ENCODE measurements at places on chromosomes 1 and 21. TPM values are rescaled to one million over a fixed set of nuclear protein-coding genes. Genes with fewer than 3 reads are reported as not detected.
A peak's percentile ranks its signal among the peaks of the same experiment; 100 is the strongest.

The SH3BGR gene
- 4.3 TPM for polyA plus RNA-seq

The MAP3K21 gene
- polyA plus RNA-seq: 36.6 TPM

The SNIP1 gene
- polyA plus RNA-seq: 13.8 TPM

The AVPR1B gene
- 0.85 TPM for polyA plus RNA-seq

The AQP10 gene
- polyA plus RNA-seq: 0.13 TPM

The TAL1 gene
- 4.4 TPM for polyA plus RNA-seq

The JAM2 gene
- 14.1 TPM for polyA plus RNA-seq

The CFH gene
- polyA plus RNA-seq: 34.4 TPM

The NUP133 gene
- 52.0 TPM for polyA plus RNA-seq

The ALPL gene
- 40.2 TPM for polyA plus RNA-seq

The OLIG2 gene
- polyA plus RNA-seq: not detected

The CHIT1 gene
- 0.10 TPM for polyA plus RNA-seq

The LDLRAD1 gene
- not detected for polyA plus RNA-seq

The NHLH1 gene
- polyA plus RNA-seq: 0.22 TPM

The PKP1 gene
- 0.10 TPM for polyA plus RNA-seq

The DENND2D gene
- 18.9 TPM for polyA plus RNA-seq

DNA sequence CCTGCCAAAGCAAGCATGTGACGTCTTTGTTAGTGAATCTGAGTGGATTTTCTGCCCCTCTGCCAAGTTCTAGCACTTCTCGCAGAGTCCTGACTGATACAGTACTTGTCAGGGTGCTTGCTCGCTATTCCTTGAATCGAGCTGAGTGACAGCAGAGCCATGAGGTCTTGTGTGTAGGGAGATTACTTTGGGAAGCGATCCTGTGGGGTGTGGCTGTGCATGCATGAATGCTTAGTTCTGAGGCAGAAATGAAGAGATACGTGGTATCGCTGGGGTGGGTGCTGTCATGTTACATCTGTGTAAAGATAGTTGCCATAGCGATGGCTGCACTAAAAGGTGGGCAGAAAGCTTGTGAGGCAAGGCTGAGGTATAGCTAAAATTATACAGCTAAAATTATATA, 19.3 kb upstream of the DNAJC28 start:
- DNase-seq: no peak

- DNase-seq: no peak
Measured at GRCh38 chr1:226635456-226635941, 86.9 kb downstream of the STUM start.

DNA sequence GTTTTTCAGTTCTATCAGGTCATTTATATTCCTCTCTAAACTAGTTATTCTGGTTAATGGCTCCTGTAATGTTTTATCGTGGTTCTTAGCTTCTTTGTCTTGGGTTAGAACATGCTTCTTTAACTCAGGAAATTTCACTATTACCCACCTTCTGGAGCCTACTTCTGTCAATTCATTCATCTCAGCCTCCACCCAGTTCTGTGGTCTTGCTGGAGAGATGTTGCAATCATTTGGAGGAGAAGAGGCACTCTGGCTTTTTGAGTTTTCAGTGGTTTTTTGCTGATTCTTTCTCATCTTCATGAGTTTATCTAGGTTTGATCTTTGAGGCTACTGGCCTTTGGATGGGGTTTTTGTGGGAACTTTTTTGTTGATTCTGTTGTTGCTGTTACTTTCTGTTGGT, 213.0 kb downstream of the BRINP2 start:
- no peak for DNase-seq

DNA sequence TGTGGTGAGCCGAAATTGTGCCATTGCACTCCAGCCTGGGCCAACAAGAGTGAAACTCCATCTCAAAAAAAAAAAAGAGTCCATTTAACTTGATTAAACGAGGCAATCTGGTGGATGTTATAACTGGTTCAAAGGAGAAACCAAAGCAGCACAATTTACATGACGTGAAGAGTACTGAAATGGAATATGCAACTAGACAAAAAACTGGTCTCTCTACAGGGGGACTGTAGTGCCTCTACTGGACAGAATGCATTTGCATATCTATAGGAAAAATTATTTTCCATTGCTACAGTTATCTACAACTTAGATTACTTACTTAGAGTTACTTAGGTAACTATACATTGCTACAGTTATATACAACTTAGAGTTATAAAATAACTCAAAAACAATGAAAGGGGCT, 2.7 kb upstream of the CAPN2 start:
- no peak for DNase-seq

- no peak for DNase-seq
Measured at GRCh38 chr1:163083690-163084089, 14.5 kb downstream of the RGS4 start.

DNA sequence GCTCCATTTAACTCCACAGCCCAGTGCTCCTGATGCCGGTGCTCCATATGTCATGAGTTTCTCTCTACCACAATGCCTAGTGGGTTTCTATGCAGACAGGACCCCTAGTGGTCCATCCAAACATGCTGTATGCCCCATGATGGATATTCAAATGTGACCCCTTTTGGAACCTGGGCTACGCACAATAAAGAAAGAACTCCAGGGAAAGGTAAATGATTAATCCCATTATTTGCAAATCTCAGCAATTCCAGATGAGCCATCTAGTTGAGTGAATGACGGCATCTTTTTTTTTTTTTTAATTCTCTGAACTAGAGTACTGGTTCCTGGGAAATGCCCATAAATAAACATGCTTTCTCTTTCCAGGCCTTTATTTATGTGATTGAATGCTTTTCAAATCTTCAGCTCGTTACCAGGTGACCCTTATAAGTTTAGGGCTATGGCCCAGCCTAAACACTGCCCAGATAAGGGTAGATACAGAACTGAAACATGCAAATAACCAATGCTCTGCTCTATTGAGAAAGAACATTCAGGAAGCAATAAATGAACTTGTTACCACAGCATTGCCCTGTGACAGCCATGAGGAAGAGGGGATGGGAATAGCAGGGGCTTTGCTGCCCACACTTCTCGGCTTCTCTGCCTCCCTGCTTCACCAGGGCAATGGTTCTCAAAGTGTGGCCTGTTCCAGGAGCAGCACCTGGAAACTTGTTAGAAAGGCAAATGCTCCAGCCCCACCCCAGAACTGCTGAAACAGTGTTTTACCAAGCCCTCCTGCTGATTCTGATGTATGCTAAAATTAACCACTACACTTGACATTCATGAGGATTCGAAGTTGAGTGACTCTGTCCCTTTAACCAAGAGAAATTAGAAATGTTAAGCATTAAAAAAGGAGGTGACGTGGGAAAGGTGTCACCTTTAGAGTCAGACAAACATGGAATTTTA, 151.7 kb downstream of the SEC16B start:
- DNase-seq: no peak

DNA sequence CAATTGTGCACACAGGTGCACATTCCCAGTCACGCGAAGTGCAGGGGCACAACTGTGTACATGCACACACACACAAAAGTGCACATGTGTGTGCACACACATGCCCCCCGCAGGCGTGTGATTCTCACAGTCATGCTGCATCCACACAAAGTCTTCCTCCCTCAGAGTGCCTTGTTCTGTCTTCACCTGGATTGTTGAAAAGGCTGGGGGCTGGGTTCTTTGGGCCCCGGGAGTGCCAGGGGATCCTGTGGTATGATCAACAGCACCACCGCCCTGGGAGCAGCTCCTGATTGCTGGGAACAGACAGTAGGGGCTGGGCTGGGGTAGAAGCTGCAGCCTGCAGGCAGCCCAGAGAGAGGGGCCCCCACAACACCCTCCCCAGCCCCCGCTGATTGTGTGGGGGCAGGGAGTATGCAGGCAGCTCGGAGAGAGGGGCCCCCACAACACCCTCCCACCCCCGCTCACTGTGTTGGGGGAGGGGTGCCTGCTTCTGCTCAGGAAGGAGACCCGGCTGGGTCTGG, 3.4 kb downstream of the COL18A1 start:
- DNase-seq: no peak

DNA sequence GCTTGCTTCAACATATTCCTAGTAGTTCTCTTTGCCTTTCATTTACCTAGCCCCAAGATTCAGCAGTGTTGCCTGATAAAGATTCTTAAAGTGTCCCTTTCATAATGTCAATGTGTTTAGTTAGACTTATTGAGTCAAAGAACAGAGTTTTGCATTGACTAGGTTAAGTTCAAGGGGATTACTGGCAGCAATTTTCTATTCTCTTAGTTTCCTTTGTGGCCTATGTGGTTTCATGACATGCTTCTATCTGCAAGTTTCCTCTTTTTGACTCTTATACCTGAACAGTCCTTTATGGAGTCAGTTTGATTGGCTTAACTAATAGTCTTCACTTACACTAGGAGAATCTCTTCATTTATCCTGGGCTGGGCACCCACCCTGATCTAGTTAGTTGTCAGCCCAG, 151.3 kb downstream of the ADGRL4 start:
- no peak for DNase-seq

GRCh38 chr1:22914633-22915217, 57.9 kb downstream of the LACTBL1 start:
- no peak for DNase-seq

- no peak for DNase-seq
Measured at GRCh38 chr1:18077657-18078215, 29.9 kb upstream of the IGSF21 start.

DNA sequence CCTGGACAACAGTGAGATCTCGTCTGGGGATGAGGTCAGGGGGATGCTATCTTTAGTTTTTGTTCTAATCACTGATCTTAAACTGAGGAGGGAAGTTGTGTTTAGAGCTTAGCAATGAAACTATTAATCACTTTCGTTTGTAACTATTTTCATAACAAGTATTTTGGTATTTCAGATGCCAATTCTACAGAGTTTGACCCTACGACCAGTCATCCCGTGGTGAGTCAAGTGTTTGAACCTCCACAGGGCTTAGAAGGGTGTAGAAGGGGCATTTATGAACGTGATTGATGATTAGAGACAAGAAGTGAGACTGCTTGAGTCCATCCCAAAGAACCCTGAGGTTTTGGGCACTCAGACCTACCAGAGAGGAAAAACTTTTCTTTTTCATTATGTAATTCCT, 15.6 kb downstream of the SLFNL1 start:
- no peak for DNase-seq

GRCh38 chr1:67162954-67163353, 3.3 kb upstream of the IL23R start:
- DNase-seq: no peak

GRCh38 chr1:150162862-150163706, 13.4 kb downstream of the PLEKHO1 start:
- peak; percentile 94 for DNase-seq

DNA sequence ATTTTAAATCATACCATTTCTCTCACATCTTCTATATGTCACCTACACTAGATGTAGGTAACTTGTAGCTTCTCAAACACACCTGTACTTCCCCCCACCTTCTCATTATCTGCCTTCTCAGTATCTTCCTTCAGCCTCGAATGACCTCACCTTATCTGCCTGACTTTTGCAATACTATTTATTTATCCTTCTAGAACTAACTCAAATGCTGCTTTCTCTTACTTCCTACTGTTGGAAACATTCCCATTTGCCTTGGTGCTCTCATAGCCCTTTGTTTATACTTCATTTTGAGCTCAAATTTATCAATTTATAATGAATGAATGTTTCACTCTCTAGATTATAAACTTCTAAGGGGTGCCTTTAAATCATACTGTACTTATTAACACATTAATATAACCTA, 50.4 kb upstream of the KIAA1614 start:
- DNase-seq: no peak

- DNase-seq: no peak
Measured at GRCh38 chr1:45787905-45788304, 15.5 kb upstream of the MAST2 start.

GRCh38 chr1:942864-943533, 16.1 kb downstream of the NOC2L start:
- DNase-seq: no peak

GRCh38 chr1:94031591-94031990, 89.4 kb downstream of the ABCA4 start:
- no peak for DNase-seq

- DNase-seq: no peak
Measured at GRCh38 chr21:39479814-39480182, 28.0 kb downstream of the SH3BGR start.

GRCh38 chr1:218351391-218352074, 6.4 kb downstream of the TGFB2 start:
- DNase-seq: no peak

DNA sequence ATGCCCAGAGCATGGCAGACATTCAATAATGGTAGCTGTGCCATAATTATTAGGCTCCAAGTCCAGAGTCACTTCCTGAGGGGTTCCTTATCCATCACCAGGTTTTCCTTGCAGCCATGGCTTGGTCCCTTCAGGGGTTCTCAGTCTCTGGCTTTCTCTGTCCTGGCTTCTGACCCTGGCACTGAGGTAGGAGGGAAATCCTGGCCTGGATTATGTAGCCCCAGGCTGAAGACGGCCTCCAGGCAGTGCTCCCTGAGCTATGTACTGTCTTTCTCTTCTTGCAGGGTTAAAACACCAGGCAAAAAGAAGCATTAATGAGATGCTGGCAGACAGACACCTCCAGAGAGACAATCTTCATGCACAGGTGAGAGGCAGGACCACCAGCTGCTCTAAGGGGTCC, 9.5 kb upstream of the PADI3 start:
- peak; percentile 87 for DNase-seq

GRCh38 chr1:2492091-2492490, 16.0 kb downstream of the PLCH2 start:
- no peak for DNase-seq

DNA sequence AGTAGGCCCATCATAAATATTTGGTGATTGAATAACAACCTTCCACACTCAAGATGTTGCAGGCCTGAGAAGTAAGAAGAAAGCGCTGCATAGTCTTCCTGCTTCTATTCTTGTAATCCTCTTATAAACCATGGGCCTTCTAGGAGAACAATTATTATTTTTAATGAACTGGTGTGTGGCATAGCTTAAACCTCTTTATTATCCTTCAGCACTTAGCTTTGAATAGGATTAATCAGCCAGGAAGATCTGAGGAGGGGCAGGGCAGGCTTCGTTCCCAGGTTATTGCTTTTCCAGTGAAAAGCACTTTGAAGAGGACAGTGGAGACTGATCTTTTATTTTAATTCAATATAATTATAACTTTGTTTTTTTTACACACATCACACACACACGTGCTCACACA, 42.3 kb downstream of the KIF26B start:
- no peak for DNase-seq

- DNase-seq: no peak
Measured at GRCh38 chr1:109610609-109611307, 8.7 kb downstream of the GNAT2 start.

DNA sequence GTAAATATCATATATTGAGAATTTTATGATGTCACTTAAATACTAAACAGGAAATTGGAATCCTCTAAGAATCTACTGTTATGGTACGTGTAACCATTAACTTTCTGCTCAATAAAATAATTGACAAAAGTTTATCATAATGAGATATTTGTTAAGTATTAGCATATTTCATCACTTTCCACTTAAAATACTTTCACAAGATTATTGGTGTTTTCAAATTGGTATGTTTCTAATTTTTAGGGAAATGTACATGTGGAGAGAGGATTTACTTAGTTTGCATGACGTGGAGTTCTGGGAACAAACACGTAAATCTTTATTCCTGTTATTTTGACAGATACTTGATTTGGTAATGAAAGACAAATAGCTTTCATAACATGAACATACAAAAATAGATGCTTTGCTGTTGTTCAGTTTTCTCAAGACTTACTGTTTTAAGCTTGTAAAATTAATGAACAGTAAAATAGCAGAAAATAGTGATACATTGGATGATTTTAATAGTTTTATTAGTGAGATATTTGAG, 1.6 kb downstream of the SRSF11 start:
- DNase-seq: no peak
